ENCODE measurements at places on chromosomes 16 and 17. TPM values are rescaled to one million over a fixed set of nuclear protein-coding genes. Genes with fewer than 3 reads are reported as not detected.

GRCh38 chr16:1089822-1090619 lies 6.0 kb downstream of the C1QTNF8 start:
- DNase-seq = no peak

- DNase-seq = peak; percentile 52
Measured at GRCh38 chr17:72697602-72698146, 394.8 kb downstream of the SLC39A11 start.

DNA sequence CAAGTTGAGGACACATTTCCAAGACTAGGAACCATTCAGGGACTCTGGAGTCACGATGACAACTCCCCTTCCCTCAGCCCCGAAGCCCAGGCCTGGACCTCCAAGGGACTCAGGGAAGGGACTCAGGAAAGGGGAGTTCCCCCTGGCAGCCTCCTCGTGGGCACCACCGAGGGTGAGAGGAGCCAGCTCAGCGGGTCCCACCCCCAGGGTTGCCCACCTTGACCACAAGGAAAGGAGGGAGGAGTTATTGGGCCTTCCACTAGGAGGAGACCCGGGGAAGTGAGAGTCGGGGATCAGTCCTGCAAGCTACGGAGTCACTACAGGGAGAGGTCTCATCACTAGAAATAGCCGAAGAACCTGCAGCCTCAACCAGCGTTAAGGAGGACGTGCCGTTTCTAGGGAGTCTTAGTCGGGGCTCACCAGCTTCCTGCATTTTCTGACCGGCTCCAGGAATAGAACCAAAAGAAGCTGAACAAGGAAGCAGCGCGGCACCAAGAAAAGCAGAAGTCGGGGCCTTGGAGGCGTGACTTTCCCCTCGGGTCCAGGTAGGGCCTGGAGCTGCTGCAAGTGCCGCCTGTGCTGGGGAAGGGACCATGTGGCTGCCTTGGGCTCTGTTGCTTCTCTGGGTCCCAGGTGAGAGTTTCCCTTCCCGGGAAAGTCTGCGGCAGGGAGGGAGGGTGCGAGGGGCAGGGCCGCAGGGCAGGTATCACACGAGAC lies at the start of gene CD300A:
CD300A (plus strand) TSS at position 524 of the 717 bp plus-strand sequence; CDS start at position 594, 70 bp downstream.
- no peak for DNase-seq

DNA sequence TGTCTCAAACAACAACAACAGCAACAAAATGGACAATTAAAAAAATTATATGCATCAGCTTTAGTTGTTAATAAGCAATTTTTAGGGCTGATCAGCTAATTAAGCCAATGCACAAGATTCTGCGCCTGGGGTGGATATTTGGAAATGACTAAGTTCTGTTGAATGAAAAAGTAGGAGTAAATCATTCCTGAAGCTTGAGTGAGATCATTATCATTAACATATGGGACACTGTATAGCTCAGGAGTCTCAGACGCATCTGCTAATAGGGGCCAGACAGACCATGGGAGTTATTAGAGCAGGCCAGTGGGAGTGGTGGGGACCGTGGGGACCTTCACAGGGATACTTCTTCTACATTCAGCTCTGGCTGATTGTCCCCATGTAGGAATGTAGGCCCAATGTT lies 22.8 kb downstream of the IRX5 start:
- no peak for DNase-seq

The ABCC6 gene
- 0.16 TPM for total RNA-seq

DNA sequence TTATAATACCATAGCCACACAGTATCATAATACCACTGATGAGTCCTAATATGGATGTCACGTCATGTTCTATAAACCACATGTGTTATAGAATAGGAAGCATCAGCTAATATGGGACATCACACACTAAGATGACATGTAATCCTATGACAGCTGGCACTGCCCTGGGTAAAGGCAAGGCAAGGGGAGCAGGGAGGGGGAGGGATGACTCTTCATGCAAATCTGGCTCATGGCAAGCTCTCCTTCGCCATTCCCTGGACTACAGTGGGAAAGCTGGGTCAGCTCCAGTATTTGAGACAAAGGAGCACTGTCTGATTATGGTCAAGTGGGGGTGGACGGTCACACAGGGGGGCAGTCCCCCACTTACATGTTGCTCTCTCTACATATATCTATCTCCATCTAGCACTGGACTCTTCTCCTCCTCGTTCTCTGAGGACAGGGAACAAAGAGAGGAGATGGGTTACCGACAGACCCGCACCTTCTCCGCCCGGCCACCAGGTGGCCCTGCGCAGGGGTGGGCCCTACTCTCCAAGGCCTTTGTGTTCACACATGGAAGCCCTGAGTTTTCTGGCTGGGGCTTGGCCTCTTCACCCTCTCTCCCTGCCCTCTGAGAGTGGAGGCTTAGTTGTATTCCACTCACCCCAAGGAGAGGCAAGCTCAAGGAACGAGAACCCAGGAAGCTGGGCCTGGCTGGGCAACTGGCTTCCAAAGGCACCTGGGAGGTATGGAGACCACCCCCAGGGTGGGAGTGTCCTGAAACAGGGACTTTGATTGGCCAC lies 23.4 kb upstream of the MPO start:
- DNase-seq = no peak

- DNase-seq = no peak
Measured at GRCh38 chr17:30082773-30083172, 33.8 kb upstream of the NSRP1 start.

The KRTAP3-2 gene
- not detected for total RNA-seq

DNA sequence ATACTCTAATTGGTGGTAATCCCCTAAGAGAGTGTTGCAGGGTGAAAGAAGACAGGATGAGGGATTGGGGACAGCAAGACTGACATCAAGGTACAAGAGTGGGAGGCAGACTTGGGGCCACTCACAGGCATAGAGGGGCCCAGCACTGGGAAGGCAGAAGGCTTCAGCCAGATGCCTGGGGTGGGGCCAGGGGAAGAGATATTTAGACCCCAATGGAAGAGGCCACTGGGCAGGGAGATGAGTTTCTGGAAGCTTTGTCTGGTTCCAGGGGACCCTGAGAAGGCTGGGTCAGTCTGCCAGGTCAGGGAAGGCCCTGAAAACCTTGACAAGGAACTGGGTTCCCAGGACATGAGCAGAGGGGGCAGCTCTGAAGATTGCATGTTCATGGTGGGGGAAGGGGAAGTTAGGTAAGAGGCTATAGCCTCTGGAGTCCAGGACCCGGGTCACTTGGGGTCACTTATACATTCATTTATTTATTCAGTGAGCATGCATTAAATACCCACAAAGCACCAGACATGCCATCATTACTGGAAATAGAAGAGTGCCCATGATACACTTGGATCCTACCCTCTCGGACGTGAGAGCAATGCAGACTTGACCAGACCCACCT lies 92.9 kb downstream of the TMEM132E start:
- DNase-seq = no peak

- no peak for DNase-seq
Measured at GRCh38 chr17:6534846-6535514, 21.4 kb downstream of the PITPNM3 start.

GRCh38 chr16:53132406-53132805 lies 77.6 kb downstream of the CHD9 start:
- no peak for DNase-seq

DNA sequence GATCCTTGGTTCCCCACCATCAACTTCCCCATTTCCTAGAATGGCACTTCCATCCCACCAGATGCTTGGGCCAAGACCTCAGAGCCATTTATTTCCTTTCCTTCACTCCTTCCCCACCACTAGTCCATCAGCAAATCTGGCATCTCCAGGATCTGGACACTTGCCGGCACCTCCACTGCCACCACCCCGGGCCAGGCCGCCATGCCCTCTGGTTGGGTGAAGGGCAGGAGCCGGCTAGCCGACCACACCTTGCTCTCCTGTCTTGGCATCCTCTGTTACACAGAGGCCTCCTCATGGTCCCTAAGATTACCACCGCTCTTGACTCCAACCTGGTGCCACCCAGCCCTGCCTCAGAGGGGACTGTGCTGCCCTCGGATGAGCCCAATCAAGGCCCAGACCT lies 104.5 kb downstream of the RMI2 start:
- DNase-seq = no peak

DNA sequence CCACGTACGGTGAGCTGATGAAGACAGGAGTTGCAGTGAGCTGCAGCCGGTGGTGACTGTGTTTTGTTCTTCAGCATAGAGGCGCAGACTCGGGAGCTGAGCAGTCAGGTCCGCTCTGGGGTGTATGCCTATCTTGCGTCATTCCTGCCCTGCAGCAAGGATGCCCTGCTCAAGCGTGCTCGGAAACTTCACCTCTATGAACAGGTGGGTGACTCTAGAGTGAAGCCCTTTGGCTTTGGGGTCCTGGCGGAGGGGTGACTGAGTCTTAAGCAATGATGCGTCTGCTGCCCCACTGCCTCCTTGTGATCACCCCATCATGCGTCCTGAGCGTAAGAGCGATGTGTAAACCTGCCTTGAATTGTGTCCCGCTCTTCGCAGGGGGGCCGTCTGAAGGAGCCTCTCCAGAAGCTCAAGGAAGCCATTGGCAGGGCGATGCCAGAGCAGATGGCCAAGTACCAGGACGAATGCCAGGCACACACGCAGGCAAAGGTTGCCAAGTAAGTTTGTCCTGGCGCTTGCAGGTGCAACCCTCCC lies 22.9 kb downstream of the UBN1 start:
- DNase-seq = no peak

DNA sequence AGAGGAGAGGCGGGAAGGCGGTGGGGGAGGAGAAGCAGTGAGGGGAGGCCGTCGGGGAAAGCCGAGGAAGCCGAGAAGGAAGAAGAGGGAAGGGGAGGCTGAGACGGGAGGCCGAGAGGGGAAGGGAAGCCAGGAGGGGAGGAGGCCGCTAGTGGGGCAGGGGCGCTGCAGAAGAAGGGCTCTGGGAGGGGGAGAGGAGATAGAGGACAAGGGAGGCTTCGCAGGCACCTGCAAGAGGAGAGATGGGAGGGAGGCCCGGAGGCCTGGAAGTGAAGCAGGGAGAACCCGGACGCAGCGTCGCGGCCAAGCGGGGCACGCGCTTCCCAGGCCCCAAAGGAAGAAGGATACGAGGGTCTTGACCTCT lies 2.3 kb downstream of the C17orf58 start:
- no peak for DNase-seq

The SALL1 gene
- total RNA-seq = 4.4 TPM

DNA sequence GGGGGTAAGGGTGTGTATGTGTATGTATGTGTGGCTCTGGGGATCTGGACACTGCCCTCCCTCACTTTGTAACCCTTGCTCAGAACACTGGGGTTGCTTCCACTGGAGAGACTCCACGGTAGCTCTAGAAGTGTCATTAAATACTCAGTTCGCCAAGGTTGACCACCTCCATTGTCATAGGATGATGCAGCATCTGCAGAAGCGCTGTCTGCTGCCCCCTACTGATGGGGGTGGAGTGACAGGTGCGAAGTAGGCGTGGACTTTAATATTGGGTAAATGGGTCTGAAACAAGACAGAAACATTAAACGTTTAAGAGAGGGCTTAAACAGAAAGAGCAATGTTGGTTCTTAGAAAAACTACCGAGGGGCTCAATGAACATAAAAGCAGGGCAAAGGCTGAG lies 35.5 kb upstream of the STAC2 start:
- DNase-seq = no peak

The SLC9A5 gene
- total RNA-seq = 1.2 TPM

- DNase-seq = no peak
Measured at GRCh38 chr16:4570688-4571321, 14.7 kb downstream of the C16orf96 start.

The PRRT2 gene
- 20.6 TPM for total RNA-seq

- no peak for DNase-seq
Measured at GRCh38 chr17:49631496-49631895, 46.4 kb downstream of the SPOP start.

DNA sequence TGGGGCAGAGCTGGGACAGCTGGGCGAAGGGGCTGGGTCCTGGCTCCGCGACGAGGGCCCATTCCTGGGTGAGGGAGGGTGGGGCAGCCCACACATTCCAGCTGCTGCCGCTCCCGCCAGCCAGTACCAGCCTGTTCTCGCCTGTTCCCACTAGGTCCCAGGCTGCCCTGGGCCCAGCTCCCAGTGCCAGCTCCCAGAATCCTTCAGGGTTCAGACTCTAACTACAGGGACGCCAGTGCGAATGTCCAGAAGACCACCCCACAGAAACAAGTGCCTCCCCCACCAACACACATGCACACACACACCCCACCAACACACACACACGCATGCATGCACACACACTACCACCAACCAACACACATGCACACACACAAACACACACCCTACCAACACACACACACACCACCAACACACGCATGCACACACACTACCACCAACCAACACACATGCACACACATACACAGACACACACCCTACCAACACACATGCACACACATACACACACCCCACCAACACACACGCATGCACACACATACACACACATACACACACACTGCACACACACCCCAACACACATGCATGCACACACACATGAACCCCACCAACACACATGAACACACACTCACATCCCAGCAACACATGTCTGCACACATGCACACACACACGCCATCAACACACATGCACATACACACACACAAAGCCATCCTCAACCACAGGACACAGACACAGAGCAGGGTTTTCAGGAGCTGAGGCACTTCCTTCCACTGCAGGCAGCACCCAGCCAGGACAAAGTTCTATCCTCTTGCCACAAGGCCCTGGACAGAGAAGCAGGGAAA lies 27.5 kb upstream of the KRT17 start:
- DNase-seq = peak; percentile 5

DNA sequence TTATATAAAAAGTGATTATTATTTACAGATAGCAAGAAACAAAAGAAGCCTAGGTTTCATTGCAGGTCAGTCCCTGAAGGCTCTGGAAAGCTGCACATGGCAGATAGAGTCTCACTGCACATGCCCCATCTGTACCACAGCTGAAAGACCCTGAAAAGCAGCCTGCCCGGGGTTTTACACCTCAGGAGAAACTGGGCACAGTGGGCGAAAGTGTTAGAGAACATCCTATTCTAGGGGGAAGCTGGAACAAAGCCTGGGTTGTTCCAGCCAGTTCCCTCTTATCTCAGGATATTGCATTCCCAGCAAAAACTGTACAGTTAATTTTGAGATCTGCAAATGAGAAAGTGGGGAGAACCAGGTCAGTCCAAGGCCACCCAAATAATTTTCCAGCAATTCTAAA lies 419.7 kb downstream of the CNTNAP4 start:
- DNase-seq = peak; percentile 19

The CDRT15L2 gene
- not detected for total RNA-seq

The CCDC200 gene
- total RNA-seq = not detected

DNA sequence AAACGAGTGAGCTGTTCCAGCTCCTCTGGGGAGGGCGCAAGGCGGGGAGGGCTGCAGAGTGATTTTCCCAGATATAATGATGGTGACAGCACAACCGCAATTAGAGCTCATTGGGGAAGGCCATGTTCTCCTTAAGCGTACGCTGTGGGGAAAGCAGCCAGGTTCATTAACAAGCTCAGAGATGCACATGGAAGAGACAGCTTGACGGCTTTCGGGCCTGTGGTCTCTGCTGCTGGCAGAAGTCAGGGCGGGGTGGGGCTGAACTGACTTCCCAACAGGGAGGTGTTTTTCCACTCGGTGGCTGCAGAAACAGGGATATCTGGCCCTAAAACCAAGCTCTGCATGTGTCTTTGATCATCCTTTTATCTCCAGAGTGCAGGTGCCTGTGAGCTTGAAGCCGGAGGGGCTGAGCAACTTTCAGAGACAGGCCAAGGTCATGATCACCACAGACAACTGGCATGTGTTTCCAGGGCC lies 24.0 kb upstream of the CACNG1 start:
- peak; percentile 10 for DNase-seq
